ENCODE measurements at places on chromosomes 5 and 9.

DNA sequence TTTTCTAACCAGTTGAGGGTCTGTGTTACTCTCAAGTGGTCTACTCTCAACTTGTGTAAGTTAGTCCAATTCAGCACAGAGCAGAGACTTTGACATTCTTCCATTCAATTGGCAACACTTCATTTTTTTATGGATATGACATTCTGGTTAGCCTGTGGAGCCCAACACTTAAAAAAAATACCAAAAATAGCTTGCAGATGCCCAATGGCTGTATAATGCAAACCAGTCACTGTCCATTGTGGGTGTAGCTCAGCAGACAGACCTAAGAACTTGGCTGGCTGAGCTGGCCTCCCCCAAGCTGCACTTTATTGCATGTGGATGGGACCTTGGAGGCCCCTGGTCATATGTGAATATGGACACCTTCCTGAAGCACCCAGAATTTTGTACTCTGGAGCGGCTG lies 103.2 kb downstream of the DPYSL3 start:
- DNase-seq, result no peak

DNA sequence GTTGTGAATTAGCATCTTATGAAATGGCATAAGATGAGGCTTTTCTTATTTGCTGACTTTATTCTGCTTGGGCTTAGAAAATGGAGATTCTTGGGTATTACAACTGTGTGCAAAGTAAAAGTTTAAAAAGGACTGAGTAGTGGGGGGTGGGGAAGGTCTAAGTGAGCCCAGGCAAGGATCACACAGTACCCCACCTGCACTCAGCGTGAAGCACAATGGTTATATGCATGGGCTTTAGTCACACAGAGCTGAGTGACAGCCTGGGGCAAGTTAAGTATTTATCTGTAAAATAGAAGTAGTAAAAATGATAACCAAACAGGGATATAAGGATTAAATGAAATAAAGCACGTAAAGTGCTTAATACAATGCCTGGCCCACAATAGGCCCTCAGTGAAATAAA lies 247.4 kb downstream of the FAM114A2 start:
- DNase-seq, result no peak

DNA sequence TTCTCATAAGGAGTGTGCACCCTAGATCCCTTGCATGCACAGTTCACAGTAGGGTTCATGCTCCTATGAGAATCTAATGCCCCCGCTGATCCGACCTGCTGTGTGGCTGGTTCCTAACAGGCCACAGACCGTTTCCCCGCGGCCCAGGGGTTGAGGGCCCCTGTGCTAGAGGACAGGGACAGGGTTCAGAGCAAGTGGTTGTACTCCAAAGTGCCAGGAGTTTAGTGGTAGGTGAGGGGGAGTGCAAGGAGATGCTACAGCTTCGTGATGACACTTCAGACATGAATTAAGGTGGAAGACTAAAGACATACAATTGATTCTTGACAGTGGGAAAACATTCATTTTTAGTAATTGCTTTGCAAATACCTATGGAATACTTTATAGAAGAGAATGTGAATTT lies 40.5 kb downstream of the SNX24 start:
- no peak for DNase-seq

DNA sequence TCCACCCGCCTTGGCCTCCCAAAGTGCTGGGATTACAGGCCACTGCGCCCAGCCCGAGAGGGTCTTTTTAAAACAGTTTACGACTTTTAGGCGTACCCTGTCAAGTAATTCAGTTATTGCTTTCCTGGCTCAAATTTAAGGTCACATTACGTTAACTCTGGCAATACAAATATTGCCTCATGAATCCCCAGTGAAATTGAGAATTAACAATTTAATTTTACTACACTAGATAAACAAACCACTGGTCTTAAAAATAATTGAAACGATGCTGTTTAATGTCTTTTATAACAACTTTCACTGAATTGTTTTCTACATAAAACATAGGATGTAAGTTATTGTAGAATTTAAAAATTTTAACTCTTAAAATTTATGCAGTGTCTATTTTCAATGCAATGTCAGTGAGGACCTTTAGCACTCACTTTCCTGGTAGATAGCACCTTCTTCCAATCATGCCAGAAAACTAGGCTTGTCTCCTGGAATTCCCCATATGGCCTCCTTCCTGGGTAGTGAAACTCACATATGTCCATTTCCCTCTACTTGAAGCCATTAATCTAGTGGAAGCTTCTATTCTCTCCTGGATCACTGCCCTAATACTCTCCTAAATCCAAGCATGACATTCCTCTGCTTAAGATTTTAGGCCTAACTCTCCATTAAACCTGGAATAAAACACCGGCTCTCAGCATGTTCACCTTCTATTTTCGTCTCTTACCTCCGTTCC lies 13.5 kb downstream of the BASP1 start:
- DNase-seq, result no peak

DNA sequence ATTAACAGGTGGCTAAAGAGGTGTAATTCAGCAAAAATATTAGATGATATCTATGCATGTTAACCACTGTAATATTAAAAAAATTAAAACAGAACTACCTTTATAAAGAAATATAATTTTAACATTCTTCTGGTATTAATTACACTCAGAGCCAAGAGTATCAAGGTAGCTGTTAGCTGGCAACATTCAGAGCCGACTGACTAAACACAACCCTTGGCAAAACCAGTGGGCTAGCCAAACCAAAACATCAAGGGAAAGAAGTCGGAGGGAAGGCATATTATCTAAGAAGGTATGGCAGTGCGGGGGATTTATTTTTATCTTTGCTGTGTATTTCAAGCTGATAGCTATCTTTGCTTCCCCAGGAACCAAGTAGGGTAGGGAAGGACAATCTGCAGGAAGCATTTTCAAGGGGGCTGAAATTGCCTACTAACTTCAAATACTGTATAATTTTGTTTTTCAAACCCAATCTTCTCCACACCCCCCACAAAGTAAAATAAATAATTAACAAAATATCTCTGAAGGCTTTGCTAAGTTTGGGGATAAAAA lies 24.0 kb downstream of the ELL2 start:
- no peak for DNase-seq

DNA sequence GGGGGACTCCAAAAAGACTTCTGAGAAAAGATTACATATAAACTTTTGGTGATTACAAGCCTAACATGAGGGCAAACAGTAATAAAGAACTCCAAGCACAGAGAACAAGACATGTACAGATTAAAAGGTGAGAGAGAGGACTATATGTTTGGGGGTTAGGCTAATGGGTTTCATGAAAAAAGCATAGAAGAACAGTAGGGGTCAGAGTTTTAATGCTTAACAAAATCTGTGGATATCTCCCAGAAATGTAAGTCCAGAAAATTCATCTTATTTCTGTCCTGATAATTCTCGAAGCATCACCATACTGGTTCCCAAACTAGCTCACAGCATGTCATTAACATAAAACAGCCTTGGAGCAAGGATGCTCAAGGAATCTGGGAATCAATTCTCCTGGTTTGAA lies 137.2 kb downstream of the ARRDC3 start:
- no peak for DNase-seq

DNA sequence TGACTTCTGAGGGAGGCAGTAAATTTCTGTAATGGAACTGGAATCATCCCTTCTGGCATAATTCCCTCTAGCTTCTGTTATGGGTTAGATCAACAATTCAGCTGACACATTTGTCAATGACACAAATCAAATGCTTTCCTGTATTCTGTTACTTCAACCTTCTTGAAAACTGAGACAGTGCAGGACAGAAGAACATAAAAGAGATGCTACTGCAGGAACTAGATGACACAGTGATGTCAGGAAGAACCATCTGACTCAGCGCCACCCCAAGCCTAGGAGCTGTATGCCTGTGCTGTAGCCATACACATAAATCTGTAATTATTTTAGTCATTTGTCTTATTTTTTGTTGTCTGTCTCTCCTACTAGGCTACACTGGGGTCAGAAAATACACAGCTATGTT lies 18.2 kb upstream of the CEP120 start:
- no peak for DNase-seq

DNA sequence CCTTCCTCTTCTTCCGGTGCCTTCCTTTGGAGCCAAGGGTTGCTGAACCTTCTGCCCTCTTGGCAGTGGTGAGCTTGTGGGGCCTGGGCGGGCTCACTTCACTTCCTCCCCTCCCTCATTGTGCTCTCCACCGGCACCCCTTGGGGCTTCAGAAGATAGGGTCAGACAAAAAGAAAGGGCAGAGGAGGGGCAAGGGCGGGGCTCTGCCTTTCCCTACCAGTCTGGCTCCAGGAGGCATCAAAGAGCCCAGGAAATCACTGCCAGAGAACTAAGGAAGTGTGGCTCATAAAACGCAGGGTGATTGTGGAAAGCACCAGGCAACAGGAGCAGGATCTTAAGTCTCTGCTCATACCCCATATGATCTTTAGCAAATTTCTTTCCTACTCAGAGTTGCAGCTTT lies 34.8 kb downstream of the ACOT12 start:
- no peak for DNase-seq

DNA sequence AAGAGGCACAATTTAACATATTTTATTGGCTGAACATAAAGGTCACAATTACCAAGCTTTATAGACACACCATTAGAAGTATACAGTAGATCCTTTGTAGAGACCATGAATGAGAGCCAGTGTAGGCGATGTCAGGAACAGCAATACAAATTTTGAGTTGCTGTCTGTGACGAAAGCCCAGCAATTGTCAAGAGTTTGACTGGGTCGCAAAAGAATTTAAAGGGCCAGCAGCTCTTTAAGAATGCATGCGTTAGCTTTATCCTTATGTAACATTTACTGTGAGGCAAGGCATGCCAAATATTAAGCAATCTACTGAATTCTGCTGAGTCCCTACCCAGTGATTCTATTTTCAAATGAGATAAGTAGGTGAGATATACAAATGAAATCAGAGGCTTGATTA lies 236.9 kb downstream of the ARRDC3 start:
- no peak for DNase-seq

GRCh38 chr5:149128023-149128875 lies 13.0 kb upstream of the ABLIM3 start:
- no peak for DNase-seq

DNA sequence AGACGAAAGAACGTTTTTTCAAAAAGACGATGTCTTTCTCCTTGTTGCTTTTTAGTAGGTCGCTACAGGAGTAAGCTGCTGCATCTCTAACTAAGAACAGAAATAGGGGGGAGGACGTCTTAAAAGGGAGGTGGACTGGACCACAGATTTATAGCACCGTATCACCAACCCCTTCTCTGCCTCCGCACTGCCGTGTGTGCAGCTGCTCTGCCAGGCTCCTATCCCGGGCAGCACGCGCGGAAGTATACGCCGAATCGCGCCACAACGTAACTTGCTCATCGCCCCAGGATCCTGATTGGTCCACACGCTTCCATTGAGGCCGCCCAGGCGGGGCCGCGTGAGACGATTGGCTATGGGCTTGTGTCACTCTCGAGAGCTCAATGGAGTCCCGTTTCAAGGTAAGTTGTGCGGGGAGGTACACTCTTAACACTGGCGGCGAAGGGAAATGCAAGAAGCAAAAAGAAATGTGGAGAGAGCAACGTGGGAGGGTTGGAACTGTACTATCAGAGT lies at the start of gene ELAVL2:
Gene ELAVL2, minus strand, starts transcription at position 121 of the 510 bp plus-strand sequence. CDS start 64,006 bp downstream, outside the sequence.
- DNase-seq, result peak; percentile 24

- no peak for DNase-seq
Observed at GRCh38 chr9:114894206-114894605, 36.2 kb downstream of the TNFSF8 start.

DNA sequence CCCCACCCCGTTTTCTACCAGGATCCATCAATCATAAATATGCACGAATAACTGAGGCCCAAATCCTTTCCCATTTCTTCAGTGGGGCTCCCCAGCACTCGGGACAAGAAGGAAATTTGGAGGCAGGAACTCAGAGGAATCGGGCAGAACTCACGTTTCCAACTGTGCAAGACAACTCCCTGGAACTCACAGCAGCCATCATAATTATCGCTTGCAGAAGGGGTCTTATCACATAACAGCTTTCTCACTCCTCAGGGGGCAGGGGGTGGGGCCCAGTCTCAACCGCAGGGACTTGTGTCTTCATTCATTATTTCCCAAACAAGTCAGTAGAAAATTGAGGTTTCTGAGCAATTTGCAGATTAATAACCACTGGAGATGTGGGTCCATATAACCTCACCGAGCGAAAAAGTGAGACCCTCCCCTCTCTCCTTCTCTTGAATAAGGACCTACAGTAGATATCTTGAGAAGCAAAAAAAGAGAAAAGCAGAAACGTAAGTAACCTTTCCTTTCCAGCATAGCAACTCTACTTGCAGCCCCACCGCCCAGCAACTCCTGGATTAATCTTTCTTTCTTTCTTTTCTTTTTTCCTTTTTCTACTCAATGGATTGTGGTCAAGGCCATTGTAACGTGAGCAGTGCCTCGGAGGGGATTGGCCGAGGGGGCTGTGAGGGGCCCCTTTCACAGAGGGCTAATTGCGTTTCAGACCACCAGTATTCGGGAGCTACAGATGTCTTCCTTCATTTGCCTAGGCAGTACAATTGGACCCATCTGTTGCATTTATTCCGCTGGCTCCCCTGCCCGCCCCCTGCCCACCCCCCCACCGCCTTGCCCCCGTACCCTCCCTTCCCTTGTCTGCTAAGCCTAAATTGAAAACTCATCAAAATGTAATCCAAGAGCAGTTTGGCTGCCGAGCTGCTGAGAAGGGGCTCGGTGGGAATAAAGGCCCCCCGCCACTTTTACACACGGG lies 24.7 kb upstream of the TIFAB start:
- DNase-seq, result no peak

GRCh38 chr9:70576116-70576515 lies 161.7 kb upstream of the KLF9 start:
- DNase-seq, result no peak

DNA sequence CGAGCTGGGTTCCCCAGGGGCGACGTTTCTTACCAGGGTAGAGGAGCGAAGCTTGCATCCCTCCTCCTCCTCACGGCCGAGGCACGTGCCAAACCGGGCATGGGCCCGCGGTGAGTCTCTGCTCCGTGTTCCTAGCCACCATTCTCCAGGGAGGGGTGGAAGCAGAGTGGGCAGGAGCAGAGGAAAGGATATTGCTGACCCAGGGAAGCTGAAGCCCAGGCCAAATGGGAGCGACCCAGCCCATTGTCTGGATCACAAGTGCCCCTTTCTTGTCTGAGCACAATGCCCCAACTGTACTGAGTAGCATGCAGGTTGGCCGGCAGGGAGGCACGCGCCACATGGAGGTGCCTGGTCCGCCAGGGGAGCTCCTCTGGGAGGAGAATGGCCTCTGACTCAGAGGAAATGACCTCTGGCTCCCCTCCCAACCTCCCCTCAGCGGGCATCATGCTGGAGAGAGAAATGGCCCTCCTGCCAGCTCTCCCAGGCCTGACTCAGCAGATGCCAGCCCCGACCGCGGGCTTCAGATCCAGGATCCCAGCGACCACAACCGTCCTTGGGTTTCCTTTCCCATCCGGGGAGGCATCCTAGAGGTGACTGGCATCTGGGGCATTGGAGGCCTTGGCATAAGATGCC lies 1.1 kb downstream of the PRR7 start:
- no peak for DNase-seq

GRCh38 chr5:72407078-72407477 lies 86.9 kb downstream of the PTCD2 start:
- no peak for DNase-seq

All from activated CD8-positive, alpha-beta memory T cell treated with anti-CD3 and anti-CD28 coated beads, Interleukin-2, amount 50 U/mL, for 4 hours (primary cell).